Activated CD8-positive, alpha-beta memory T cell treated with anti-CD3 and anti-CD28 coated beads, Interleukin-2, amount 10 ng/mL, durations not matched to agents 7 days and 5 days (primary cell): ENCODE measurements at places on chromosomes 2 and 18. TPM values are rescaled to one million over a fixed set of nuclear protein-coding genes. Genes with fewer than 3 reads are reported as not detected.

Gene IDH1
- 45.6 TPM for total RNA-seq

DNA sequence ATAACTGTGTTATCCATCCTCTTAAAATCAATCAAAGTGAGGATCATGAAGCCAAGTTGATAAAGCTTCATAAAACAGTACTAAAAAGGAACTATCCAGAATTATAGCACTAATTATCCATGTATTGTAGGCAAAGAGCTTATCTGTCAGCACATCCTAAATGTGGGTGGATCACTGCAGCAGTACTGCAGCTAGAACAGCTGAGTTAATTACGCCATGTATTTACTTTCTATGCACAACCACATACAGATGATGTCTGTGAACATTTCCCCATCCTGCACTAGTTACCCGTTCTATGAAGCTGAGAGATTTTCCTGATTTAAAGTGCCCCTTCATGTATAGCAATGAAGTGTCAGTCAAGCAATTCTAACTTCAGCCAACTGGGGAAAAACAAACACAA is 96.6 kb downstream of the RAPH1 start:
- no peak overlapping the region for H3K27ac ChIP-seq
- H3K4me1 ChIP-seq, result no peaks in the 10 kb centered on the region
- DNase-seq, result no peak
- H3K4me3 ChIP-seq, result no peak overlapping the region
- H3K27me3 ChIP-seq, result no peaks in the 10 kb centered on the region
- H3K36me3 ChIP-seq, result no peaks in the 10 kb centered on the region

GRCh38 chr2:241268306-241268705 is 47.2 kb downstream of the HDLBP start:
- no peak overlapping the region for H3K4me3 ChIP-seq
- H3K36me3 ChIP-seq, result peaks cover 16% of the 10 kb centered on the region
- DNase-seq, result no peak
- no peaks in the 10 kb centered on the region for H3K27me3 ChIP-seq
- H3K27ac ChIP-seq, result no peak overlapping the region
- H3K4me1 ChIP-seq, result peaks cover 27% of the 10 kb centered on the region

GRCh38 chr18:44801781-44802180 is 121.1 kb downstream of the SETBP1 start:
- H3K4me3 ChIP-seq, result no peak overlapping the region
- H3K4me1 ChIP-seq, result peaks cover 44% of the 10 kb centered on the region
- DNase-seq, result no peak
- H3K27ac ChIP-seq, result no peak overlapping the region
- H3K27me3 ChIP-seq, result no peaks in the 10 kb centered on the region

GRCh38 chr2:76008001-76008702 is 297.4 kb upstream of the GCFC2 start:
- H3K4me3 ChIP-seq, result no peak overlapping the region
- H3K27ac ChIP-seq, result no peak overlapping the region
